ENCODE measurements at places on chromosomes 7 and 10.

- peak; percentile 81 for DNase-seq
Observed at GRCh38 chr7:105934572-105935185, 28.4 kb upstream of the CDHR3 start.

GRCh38 chr10:123942114-123942861, 50.7 kb upstream of the CPXM2 start:
- DNase-seq, result no peak

DNA sequence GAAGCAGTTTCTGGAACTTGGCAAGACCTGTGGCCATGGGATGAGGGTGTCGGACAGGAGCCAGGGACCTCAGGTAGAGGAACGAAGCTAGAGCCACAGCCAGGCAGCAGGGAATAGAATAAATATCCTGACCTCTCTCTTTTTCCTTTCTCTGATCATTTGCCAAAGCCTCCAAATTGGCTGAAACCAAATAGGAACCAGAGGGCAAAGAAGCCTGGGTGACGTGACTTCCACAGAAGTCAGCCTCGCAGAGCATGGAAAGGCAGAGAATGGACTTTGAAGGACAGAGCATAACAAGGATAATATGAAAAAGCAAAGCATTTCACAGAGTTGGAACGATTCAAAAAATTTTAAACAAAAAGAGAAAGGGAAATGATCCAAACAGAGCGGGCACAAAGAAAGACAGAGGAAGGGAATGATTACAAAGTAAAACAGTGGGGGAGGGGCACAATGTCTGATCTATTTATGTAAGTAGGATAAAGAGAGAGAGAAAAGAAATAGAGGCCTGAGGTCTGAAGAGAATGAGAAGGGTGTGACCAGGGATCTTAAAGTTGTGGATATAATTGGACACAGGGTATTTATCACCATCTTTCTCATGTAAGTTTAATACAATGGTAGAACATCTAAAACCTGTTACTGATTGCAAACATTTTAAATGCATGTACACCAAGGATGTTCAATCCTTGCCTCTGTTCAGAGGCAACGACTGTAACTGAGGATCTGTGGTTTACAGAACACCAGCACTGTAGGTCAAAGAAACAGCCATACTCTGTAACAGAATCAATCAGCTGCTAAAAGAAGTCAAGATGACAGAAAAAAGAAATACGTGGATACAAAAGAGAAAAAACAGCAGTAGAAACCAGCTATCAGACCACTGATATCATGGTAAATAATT, 4.5 kb upstream of the ZEB1 start:
- DNase-seq, result no peak

- DNase-seq, result no peak
Observed at GRCh38 chr7:12490940-12491339, 79.6 kb upstream of the SCIN start.

GRCh38 chr7:104160375-104160774, 47.4 kb downstream of the ORC5 start:
- peak; percentile 71 for DNase-seq

DNA sequence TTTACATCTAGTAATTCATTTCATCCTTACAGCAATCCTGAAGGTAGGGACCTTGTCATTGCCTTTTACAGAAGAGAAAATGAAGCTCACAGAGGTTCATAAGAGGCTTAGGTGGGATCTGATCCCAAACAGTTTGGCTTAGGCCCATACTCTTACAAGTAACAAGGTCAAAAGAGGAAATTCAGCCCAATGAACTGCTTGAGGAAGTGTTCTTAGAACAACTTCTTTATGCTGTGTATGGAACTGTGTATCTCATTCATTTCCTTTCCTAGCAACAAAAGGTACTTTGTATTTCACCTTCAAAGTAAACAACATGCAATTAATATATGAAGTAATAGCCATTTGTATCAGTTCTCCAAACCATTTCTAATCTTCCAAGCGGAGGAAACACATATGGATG, 79.3 kb downstream of the AVL9 start:
- DNase-seq, result no peak

GRCh38 chr7:1640376-1641172, 29.5 kb upstream of the ELFN1 start:
- DNase-seq, result no peak

GRCh38 chr7:68429411-68430117, 1168.7 kb upstream of the AUTS2 start:
- DNase-seq, result no peak

DNA sequence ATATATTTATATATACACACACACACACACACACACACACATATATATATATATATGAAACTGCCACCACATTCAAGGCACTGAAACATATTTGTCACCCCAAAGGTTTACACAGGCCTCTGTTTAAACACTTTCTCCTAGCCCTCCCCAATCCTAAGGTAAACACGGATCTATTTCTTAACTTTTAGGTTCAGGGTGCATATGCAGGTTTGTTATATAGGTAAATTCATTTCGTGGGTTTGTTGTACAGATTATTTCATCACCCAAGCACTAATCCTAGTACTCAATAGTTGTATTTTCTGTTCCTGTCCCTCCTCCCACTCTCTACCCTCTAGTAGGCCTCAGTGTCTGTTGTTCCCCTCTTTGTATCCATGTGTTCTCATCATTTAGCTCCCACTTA, 305.0 kb downstream of the GPR37 start:
- DNase-seq, result no peak

- DNase-seq, result no peak
Observed at GRCh38 chr10:17790651-17791050, 18.5 kb upstream of the MRC1 start.

DNA sequence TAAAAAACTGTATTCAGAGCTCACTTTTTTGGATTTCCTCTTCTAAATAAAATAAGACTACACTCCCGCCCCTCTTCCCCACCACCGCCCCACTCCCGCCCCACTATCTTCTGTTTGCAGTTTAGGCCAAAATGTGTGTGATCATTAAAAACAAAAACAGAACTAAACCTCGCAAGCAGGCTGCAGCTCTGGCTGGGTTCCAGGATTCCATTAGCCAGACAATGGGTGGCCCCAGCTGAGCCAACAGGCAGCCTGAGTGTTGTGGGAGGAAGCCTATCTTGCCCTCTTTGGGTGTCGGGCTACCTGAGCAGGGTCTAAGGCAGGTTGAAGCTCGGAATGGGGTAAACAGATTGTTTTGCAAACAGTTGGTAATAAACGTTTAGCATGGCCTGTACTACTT, 41.7 kb downstream of the ARL4A start:
- DNase-seq, result peak; percentile 27
